ENCODE measurements at places on chromosomes 7 and 10.

DNA sequence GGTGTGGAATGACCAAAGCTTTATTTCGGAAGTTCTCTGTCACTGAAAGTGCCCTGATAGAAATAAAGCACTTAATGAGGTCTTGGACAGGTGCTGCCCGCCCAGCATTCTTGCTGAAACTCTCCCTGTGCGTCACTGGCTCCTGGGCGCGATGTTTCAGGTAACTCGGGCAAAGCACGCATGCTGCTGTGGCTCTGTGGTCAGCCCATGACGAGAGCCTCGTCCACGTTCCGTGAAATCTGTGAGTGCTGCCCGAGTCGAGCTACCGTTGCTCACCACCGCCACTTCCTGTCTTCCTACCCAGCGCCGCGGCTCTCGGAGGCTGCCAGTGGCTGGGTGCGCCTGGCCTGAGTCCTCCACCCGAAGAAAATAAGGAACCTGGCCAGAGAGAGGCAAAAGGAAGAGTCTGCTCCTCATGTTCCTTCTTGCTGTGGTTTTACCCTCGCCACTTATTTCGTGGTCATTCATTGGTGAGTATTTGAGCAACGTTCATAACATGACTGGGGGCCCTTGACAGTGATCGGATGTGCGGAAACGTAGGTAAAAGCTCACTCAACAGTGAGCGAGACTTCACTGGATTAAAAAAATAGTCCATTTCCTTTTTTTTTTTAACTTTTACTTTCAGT, 95.5 kb downstream of the MAP3K8 start:
- DNase-seq: no peak

- DNase-seq: no peak
These were observed 13.5 kb downstream of the CHST15 start for GRCh38 chr10:124079864-124080263.

DNA sequence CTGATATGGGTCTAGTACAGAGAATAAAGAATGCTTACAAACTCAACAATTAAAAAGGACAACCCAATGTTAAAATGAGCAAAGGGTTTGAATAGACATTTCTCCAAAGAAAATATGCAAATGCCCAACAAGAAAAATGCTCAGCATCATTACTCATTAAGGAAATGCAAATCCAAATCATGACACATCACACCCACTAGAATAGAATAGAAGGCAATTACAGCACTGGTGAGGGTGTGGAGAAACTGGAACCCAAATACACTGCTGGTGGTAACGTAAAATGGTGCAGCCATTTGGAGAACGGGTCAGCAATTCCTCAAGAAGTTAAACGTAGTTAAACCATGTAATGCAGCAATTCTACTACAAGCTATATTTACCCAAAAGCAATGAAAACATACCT, 53.8 kb downstream of the KDM7A start:
- DNase-seq: no peak

DNA sequence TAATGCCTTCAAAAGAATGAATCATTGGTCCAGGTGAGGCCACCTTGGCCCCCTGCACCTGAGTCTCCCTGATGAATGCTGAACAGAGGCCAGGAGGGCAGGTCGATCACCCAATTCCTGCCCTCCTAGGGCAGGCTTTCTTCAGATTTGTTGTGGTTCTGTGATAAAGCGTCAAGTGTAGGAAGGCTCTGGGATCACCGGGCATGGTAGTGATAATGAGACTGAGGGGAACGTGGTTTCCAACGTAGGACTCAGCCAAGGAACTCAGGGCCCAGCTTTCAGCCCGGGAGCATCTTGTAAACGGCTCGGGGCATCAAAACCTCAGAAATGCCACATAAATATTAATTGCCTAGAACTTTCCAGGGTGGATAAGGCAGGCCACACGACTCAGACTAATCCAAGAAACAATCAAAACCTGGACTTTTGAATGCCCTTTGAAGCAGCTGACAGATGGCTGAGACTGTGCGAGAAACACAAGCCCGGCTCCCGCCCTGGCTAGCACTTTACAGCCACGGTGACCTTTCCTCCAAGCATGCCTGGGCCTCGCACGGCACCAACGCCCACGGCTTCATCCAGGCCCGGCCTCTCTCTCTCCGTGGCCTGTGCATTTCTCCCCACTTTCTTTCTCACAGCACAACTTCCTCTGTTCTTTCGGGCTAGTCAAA, 239.3 kb upstream of the GRB10 start:
- DNase-seq: no peak

DNA sequence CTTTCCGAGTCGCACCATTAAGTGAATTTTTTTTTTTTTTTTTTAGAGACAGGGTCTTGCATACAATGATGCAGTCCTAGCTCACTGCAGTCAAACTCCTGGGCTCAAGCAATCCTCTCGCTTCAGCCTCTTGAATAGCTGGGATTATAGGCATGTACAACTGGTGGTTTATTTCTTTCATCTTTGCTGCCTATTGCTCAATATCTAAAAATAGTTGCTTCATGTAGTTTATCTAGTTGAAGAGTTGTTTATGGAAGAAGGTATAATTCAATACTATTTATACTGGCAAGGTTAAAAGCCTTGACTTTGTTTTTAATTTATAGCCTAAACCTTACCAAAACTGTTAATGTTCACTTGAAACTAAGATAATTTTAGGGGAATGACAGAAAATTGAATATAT, 66.9 kb downstream of the SEMA3D start:
- no peak for DNase-seq

GRCh38 chr10:94103801-94104221, 110.1 kb downstream of the PLCE1 start:
- DNase-seq: no peak

- DNase-seq: peak; percentile 70
These were observed 43.4 kb downstream of the GLRX3 start for GRCh38 chr10:130179640-130180039.

- peak; percentile 36 for DNase-seq
These were observed 42.8 kb upstream of the SEPHS1 start for GRCh38 chr10:13390604-13391522.

GRCh38 chr10:73413108-73413527, 740 bp downstream of the ANXA7 start:
- DNase-seq: no peak

DNA sequence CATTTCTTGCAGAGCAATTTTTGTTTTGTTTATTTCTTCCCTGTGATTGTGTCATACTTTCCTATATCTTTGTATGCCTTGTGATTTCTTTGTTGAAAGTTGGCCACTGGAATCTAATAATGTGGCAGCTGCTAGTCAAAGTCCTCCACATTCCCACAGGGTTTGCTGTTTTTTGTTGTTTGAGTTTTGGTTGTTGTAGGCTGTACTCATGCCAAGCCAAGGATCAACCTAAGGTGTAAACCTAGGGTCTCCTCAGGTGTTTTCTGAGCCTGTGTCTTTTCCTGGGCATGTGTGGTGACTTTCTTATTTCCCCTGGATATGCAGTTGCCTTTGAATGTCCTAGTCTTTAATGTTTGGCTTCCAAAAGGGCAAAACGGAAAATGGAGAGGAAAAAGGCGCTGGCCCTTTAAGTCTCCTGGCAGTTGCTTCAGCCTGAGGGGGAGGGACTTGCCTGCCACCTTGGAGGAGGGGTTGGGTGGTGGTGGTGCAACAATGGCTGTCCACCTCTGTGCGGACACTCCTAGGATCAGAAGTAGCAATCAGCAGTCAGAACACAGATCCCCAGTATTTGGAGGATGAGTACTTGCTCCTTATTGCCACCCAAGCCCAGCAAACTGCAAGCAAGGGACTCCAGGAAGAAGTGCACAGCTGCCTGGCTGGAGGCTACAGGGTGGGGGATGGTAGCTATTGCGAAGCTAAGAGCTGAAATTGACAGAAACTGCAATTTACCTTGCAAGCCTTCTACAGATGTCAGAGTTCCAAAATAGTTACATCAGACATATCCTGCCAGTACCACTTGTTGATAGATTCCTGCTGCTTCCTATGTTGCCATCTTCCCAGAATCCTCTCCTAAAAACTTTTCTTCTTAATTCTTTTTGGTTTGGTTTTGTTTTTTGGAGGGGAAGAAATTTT, 5.6 kb upstream of the ZNF518A start:
- peak; percentile 59 for DNase-seq

- DNase-seq: no peak
These were observed 173.4 kb downstream of the LRRN3 start for GRCh38 chr7:111264111-111264868.

- no peak for DNase-seq
These were observed 209.1 kb upstream of the VWC2 start for GRCh38 chr7:49564379-49564714.

GRCh38 chr10:129852829-129853561, 111.1 kb downstream of the EBF3 start:
- DNase-seq: no peak
